ENCODE measurements at places on chromosomes 2 and 18.

- no peak for DNase-seq
Measured at GRCh38 chr2:233993461-233993860, 57.0 kb upstream of the SPP2 start.

GRCh38 chr18:12907258-12907925 is 23.4 kb upstream of the PTPN2 start:
- DNase-seq = no peak

DNA sequence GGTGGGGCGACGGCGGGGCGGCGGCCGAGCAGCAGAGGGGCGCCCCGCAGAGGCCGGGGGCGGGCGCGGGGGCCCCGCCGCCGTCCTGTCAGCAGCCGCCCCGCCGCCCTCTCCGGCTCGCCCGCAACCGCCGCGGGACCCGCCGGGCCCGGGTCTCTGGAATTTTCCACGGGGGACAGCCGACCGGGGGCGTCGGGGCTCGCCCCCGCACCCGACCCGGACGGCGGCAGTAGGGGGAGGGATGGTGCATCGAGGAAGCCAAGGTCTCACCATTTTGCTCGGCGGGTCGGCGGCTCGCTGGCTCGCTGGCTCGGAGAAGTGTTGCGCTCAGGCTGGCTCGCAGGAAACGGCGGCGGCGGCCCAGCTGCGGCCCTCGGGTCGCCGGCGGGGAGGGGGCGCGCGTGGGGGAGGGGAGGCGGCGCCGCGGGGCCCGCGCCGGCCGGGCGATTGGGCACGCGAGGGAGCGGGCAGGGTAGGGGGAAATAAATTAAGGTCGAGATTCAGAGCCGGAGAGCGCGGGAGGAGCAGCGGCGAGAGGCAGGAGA is 405 bp downstream of the PPP3R1 start:
- DNase-seq = peak; percentile 12

DNA sequence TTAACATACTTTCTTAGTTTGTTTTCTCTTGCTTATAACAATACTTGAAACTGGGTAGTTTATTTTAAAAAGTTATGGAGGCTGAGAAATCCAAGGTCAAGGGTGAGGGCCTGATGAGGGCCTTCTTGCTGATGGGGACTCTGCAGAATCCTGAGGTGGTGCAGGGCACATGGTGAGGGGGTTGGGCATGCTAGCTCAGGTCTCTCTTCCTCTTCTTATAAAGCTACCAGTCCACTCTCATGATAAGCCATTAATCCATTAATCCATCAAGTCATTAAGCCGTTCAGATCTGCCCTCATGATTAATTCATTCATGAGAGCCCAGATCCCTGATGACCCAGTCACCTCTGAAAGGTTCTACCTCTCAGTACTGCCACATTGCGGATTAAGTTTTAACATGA is 21.4 kb downstream of the ALMS1 start:
- DNase-seq = no peak

DNA sequence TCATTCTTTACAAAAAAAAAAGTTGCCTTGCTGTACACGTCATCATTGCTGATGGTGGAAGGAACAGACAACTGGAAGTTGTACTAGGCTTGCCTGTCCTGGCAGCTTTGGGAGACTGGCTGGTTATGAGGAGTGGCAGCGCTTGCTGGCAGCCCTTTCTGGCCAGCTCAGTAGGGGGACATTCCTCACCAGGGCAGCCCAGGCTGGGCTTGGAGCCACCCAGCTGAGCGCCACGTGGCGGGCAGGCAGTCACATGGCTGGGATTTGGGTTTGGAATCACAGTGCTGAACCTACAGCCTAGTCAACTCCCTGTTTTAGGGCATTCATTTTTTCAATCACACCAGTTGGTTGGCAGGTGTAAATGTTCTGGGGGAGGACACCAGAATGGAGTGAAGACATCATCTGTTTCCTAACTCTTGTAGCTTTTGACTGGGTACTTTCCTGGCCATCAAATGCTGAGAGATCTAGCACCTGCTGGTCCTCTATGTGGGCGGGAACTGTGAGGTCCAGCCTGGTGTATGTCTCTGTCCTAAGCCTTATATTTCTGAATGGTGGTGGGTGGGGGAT is 139.3 kb downstream of the SETBP1 start:
- DNase-seq = no peak

GRCh38 chr2:16911746-16912145 is 246.1 kb upstream of the CYRIA start:
- no peak for DNase-seq

- no peak for DNase-seq
Measured at GRCh38 chr18:41899535-41899934, 55.5 kb upstream of the PIK3C3 start.

DNA sequence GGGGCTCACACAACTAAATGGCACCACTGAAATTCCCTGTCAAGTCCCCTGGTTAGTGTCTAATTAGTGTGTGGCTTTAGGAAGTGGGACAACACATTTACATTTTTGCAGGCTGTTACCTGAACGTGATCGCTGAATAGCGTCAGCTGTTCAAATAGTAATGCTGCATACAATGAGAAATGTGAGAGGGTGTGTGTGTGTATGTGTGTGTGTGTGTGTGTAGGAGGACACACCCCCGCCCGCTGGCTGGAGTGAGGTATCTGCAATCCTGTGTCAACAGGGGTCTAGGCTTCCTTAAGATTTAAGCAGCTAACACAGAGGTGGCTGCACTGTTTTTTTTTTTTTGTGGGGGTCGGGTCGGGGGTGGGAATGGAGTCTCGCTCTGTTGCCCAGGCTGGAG is 4.8 kb upstream of the LYPD6B start:
- no peak for DNase-seq

DNA sequence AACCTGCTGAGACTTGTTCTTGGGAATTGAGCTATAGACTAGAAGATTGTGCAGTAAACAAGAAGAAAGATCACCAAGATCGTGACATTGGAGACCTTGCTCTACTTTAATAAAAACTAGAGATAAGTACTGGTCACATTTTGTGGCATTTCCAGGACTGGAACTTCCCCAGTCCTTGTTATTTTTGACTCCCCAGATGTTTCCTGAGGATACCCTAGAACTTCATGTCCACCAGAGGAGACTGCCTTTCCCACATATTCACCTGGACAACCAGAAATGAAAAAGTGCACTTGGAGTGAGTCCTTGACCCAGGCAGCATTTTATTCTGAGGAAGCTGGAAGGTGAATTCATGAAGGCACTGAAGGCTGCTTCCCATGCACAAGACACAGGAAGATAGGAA is 5.7 kb downstream of the CD207 start:
- DNase-seq = no peak

- DNase-seq = no peak
Measured at GRCh38 chr2:63679252-63679855, 90.6 kb downstream of the MDH1 start.
